ENCODE measurements at places on chromosomes 7 and 10. TPM values are rescaled to one million over a fixed set of nuclear protein-coding genes. Genes with fewer than 3 reads are reported as not detected.

Gene POLR2J2
- polyA plus RNA-seq: 2.9 TPM

Gene ZWINT
- polyA plus RNA-seq: 89.5 TPM

Gene A1CF
- 0.05 TPM for polyA plus RNA-seq

Gene TMEM130
- polyA plus RNA-seq: 0.20 TPM

Gene CCL24
- 0.42 TPM for polyA plus RNA-seq

Gene NET1
- 165 TPM for polyA plus RNA-seq

Gene AKR1C3
- polyA plus RNA-seq: 1.3 TPM

Gene POU6F2
- polyA plus RNA-seq: 0.09 TPM

Gene TYW1B
- 3.2 TPM for polyA plus RNA-seq

Gene SPDYE11
- 0.87 TPM for polyA plus RNA-seq

Gene MBL2
- not detected for polyA plus RNA-seq

Gene ARL4A
- polyA plus RNA-seq: 23.9 TPM

Gene CCDC172
- not detected for polyA plus RNA-seq

Gene PLEKHS1
- 0.23 TPM for polyA plus RNA-seq

GRCh38 chr7:44531421-44532380, 9.4 kb downstream of the NPC1L1 start:
- DNase-seq: no peak

DNA sequence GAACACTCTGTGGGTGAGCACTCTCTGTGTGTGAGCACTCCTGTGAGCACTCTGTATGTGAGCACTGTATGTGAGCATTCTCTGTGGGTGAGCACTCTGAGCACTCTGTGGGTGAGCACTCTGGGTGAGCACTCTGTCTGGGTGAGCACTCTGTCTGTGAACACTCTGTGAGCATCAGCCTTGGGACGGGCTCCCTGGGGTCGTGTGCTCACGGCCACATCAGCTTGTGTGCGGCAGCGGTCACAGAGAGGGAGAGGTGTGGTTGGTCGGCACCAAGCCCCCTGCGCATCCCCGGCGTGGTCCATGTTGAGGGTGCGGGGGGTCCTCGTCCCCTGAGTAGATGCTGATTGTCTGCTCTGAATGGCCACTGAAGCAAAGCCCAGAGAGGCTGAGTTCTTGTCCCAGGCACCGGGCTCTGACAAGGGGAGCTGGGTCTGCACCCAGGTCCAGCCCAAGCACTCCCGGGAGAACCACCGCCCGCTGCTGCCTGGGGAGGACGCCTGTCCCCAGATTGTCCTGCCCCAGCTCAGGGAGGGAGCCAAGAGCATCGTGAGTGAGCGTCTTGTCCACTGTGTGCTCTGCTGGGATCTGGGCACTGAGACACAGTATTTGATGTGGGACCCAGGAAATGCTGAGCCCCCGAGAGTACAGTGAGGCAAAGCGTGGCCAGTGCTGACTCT, 143.7 kb downstream of the DNAJB6 start:
- DNase-seq: no peak

DNA sequence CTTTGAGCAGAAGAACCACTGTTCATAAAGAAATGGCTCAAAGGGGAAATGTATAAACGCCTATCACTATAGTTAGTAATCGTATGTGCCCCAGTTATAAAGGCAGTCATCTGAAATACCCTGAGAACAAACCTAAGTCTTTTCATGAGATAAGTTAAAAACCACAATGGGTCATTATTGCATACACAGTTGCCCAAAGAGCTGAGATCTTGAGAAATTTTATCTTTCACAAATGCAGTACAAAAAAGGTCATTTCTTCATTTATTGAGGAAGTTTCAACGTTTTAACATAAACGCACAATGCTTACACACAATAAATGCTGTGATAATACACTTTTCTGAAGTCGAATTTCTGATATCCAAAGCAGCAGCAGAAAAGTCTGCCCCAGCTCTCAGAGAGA, 114.4 kb downstream of the MICU1 start:
- no peak for DNase-seq

GRCh38 chr10:76257816-76258215, 826.4 kb downstream of the LRMDA start:
- DNase-seq: no peak

DNA sequence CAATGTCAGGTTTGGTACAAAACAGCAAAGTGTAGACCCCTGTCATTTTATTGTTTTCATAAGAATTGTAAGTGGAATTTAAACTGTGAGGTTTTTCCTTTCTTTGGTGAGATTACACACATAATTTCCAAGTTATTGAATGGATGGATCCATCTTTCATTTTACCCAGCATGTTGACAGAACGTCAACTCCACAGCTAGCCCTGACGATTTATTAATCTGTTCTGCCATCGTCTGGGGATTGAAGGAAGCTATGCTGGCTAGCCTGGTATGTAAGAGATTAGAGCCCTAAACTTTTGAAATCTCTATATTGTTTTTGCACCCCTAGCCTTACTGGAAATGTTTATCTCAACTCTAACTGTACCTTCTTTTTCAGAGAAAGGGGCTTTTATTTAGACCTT, 8.6 kb downstream of the WNT16 start:
- DNase-seq: no peak

DNA sequence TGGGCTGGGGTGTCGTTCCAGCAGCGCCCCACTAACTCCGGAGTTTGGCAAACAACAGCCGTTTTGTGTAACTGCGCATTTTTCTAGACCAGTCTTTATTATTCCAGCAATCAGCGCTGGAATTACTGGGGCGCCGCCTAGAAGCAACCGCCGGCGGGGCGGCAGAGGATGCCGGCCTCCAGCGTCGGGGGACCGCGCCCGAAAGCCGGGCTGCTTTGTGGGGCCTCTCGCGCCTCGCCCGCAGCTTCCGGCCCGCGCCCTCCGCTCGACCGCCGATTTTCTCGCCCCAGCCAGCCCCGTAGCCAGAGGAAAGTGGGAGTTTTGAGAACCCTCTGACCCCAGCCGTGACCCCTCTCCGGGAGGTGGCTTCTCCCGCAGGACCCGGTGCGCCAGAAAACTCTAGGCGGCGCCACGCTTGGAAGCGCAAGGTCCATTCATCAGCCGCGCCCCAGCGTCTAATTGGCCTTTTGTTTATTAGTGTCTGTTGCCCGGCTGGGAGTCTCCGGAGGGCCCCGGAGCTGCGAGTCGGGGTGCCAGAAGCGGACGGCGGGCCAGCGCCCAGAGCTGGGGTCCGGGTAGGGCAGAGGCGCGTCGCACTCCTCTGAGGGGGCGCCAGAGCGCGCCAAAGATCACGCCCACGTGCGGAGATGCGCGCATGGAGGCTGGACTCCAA, 10.7 kb downstream of the EMX2 start:
- no peak for DNase-seq

- no peak for DNase-seq
Measured at GRCh38 chr10:81873231-81873931, 1.6 kb upstream of the NRG3 start.

- no peak for DNase-seq
Measured at GRCh38 chr7:22628112-22628511, 98.9 kb upstream of the IL6 start.

DNA sequence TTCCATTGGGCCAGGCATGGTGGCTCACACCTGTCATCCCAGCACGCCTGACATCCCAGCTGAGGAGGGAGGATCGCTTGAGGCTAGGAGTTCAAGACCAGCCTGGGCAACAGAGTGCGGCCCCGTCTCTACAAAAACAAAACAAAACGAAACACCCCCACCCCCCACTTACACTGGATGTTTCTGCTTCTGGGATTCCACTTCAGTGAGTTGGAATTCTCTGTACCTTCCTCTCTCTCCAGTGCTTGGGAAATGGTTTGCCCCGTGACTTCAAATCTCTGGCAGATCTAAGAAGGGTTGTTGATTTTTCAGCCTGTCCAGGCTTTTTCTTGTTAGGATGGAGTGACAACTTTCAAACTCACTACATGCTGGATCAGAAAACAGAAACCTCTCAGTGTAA, 106.9 kb downstream of the ANLN start:
- DNase-seq: no peak

GRCh38 chr7:134287916-134288659, 28.6 kb downstream of the SLC35B4 start:
- DNase-seq: no peak

DNA sequence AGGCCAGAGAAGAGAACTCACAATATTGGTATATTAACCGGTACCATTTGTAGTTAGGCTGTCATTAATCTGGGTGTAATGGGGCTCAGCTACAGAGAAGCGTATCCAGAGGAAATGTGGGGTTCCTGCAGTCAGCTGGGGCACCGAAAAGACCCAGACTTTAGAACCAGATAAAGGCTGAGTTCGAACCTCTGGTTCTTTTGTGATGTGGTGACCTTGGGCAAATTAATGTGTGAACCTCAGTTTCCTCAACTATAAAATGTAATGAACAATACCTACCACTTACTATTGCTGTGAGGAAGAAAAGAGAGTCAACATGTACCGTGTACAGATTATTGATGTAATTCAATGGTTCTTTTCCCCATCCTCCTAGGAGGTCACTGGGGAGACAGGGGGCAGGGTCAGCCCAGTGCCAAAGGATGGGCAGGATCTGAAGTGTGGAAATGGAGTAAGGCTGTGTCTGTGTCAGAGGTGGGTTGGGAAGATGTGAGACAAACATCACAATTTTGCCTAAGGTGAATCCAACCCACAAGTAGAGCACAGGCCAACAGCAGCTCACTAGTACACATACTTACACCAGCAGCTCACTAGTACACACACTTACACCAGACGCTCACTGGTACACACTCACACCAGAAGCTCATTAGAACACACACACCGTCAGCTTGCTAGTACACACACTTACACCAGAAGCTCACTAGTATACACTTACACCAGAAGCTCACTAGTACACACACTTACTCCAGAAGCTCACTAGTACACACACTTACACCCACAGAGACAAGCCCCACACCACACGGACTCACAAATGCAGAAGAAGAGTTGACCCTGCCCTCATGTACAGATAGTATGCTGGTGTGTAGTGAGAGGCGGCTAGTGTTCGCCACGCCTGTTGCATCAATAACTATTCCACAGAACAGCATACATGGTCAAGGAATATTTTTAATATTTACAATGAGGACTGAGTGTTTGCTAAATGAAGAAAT, 28.0 kb downstream of the PRSS2 start:
- DNase-seq: no peak

DNA sequence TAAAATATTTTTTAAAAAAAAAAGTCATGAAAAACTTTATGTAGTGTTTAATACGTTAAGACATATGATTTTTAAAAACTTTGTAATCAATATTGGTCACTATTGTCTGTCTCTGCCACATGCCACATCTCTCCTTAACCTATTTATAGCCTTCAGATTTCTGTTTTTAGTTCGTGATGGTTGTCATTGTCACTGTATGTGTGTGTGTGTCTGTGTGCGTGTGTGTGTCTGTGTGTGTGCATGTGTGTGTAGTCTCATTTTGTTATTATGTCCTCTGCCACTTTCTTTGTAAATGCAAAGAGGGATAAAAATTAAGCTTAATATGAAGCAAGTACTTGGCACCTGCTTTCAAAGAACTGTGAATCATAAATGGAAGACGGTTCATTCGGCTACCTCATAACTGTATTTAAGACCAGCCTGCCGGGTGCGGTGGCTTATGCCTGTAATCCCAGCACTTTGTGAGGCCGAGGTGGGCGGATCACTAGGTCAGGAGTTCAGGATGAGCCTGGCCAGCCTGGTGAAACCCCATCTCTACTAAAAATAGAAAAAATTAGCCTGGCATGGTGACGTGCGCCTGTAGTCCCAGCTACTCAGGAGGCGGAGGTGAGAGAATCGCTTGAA, 354.0 kb downstream of the ARL4A start:
- DNase-seq: no peak

DNA sequence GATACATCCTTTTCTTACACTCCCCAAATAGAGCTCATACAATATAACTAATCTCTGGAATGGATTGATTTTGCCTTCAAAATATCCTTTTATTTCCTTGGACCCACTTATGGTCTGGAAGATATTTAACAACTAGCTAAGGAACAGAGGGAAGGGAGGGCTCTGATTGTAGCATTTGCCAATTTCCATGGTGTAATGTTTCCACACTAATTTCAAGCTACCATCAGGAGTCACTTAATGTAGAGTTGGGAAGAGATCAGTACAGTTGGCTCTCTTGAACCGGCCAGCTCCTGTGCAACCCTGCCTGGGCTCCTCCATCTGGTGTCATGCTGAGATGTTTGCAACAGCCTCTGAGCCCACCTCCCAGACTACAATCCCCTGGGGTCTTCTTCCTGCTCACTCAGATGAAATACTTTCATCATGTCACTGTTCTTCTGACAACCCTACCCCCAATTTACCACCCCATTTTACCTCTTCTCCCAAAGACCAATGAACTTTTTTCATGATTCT, 8.0 kb upstream of the IL6 start:
- DNase-seq: no peak

GRCh38 chr7:132044247-132044646, 487.8 kb upstream of the PODXL start:
- no peak for DNase-seq

DNA sequence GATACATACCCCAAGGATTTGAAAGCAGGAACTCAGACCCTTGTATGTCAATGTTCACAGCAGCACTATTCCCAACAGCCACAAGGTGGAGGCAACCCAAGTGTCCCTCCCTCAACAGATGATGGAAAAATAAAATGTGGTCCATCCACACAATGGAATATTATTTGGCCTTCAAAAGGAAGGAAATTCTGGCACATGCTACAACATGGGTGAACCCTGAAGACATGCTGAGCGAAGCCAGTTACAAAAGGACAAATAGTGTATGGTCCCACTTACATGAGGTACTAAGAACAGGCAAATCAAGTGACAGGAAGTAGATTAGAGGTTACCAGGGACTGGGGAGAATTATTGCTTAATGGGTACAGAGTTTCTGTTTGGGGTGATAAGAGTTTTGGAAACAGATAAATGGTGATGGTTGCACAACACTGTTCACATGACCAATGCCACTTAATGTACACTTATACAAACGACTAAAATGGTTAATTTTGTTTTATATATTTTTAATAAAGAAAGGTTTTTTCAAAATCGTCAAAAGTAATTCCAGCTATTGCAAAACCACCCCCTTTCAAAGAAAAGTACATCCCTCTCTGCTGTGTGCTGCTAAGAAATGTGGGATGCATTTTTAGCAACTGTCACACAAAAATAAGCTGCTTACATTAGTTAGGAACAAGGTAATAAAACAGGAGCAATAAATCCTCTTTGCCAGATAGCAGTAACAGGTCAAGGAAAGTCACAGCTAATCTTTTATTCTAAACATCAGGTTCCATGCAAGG, 85.7 kb downstream of the GRB10 start:
- no peak for DNase-seq

- DNase-seq: no peak
Measured at GRCh38 chr10:126518218-126519080, 130.2 kb upstream of the ADAM12 start.

GRCh38 chr10:34791947-34792346, 23.1 kb downstream of the PARD3 start:
- no peak for DNase-seq
